Left lobe of liver (tissue), 2 donors: ENCODE measurements at places on chromosomes 13 and 19. TPM values are rescaled to one million over a fixed set of nuclear protein-coding genes. Genes with fewer than 3 reads are reported as not detected.

GRCh38 chr19:3065675-3066357 lies 3.5 kb upstream of the TLE5 start:
- DNase-seq: no peak

GRCh38 chr19:13366529-13367143 lies 139.6 kb downstream of the CACNA1A start:
- DNase-seq: no peak

DNA sequence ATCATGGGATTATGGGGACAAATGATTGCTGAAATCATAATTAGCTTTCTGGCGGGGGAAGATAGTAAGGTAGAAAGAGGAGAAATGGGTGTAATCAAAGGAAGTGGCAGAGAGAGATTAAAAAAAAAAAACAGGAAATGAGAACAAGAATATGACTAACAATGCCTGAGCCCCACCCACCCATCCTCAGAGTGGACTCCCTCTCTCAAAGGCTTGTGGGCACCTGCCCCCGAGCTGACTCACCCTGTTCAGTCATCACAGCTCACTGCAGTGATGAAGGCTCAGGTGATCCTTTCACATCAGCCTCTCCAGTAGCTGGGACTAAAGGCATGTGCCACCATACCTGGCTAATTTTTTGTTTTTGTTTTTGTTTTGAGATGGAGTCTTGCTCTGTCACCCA lies 26.4 kb upstream of the TPT1 start:
- DNase-seq: no peak

DNA sequence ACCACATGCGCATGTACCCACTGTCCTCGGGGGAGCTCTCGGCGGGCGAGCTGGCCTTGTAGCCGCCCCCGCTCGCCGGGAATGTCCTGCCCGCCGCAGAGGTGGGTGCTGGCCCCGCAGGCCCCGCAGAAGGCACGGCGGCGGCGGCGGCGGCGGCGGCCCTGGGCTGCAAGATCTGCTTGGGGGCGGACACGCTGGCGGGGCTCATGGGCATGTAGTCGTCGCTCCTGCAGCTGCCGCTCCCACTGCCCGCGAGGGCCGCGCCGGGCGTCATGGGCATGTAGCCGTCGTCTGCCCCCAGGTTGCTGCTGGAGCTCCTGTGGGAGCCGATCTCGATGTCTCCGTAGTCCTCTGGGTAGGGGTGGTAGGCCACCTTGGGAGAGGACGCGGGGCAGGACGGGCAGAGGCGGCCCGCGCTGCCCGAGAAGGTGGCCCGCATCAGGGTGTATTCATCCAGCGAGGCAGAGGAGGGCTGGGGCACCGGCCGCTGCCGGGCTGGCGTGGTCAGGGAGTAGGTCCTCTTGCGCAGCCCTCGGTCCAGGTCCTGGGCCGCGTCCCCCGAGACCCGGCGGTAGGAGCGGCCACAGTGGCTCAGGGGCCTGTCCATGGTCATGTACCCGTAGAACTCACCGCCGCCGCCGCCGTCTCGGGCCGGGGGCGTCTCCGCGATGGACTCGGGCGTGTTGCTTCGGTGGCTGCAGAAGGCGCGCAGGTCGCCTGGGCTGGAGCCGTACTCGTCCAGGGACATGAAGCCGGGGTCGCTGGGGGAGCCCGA lies 2.4 kb downstream of the IRS2 start:
- no peak for DNase-seq

- DNase-seq: no peak
Measured at GRCh38 chr13:37546087-37546486, 52.5 kb downstream of the POSTN start.

DNA sequence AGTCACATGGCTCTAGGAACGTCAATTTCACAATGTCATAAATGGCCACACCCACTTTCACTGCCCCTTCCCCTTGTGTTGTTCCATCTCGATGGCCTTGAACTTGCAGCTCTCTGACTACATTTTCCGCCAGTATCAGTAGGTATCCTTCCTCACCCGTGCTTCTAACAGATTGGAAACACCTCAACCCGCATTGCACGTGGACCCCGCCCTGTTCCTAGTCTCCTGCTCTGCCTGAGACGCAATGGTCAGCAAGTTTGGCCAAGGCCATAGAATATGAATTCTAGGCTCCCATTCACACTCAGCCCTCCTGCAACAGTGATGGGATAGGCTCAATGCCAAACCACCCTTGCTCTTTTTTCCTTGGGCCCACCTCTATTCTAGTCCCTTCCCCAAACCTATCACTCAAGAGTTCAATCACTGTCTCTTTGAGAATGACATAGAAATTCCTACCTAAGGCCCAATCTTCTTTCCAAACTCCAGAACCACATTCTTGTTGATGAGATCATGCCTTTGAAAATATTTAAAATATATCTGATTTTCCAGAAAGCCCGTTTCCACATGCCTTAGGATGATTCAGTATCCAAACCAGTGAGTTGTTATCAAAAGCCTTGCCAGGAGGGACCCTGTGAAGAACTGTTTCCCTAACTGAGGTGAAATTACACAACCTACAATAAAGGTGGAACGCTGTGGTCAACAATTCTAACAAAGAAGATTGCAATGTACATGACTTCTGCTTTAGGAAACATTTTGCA lies 334.6 kb downstream of the MYO16 start:
- no peak for DNase-seq

GRCh38 chr19:15419413-15420025 lies 731 bp upstream of the AKAP8L start:
- no peak for DNase-seq

- no peak for DNase-seq
Measured at GRCh38 chr13:21463424-21463823, 4.3 kb upstream of the ZDHHC20 start.

- no peak for DNase-seq
Measured at GRCh38 chr13:24700539-24700938, 20.3 kb downstream of the ATP12A start.

GRCh38 chr13:24207841-24208667 lies 47.5 kb downstream of the SPATA13 start:
- DNase-seq: no peak

DNA sequence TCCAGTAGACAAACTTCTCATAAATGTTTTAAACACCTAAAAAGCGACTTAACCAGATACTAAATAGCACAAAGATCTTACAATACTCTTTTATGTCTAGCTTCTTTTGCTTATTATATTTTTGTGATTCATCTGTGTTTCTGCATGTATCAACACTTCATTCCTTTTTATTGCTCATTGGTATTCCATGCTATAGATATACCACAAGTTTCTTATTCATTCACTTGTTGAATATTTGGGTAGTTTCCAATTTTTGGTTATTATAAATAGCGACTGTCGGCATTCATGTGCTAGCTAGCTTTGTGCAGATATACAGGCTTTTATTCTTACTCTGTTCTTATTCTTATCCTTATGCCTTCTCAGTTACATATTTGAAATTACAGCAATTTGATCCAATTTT lies 50.0 kb upstream of the RGCC start:
- DNase-seq: no peak

DNA sequence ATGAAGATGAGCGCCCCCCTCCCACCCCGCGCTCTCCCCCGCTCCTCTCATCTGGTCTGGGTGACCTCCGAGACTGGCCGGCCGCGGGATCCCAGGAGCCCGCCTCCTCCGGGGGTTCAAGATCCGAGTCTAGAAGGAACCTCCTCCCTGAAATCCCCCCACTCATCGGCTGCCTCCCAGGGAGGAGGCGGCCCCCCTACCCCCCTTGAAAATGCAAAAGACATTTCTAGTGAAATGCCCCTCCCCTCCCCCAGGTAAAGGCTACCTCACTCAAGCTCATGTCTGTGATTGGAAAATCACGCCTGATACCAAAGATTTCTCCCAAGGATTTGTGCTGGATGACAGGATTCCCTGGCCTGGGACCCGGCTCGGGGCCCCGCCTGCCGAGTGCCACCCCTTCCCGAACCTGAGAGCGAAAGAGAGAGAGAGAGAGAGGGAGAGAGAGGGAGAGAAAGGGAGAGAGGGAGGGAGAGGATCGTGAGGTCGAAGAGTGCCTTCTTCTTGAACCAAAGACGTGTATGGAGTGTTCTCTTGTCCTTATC lies 23.4 kb downstream of the ONECUT3 start:
- DNase-seq: no peak

DNA sequence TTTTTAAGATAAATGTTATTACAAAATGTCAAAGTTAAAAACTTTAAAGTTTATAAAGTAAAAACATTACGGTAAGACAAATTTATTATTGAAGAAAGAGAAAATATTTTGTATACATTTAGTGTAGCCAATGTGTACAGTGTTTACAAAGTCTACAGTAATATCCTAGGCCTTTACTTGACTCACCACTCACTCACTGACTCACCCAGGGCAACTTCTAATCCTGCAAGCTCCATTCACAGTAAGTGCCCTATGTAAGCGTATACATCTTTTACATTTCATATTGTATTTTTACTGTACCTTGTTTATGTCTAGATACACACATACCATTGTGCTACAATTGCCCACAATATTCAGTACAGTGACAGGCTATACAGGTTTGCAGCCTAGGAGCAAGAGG lies 448.2 kb downstream of the KCTD12 start:
- DNase-seq: no peak

ZNF723 gene
- total RNA-seq: not detected

KLK14 gene
- not detected for total RNA-seq

ZNF761 gene
- 2.9 TPM for total RNA-seq

CELF5 gene
- total RNA-seq: 0.18 TPM

MIR17HG gene
- total RNA-seq: 1.9 TPM
